ENCODE measurements at places on chromosomes 13 and 19.

GRCh38 chr19:6034512-6034911, 56.6 kb upstream of the RANBP3 start:
- DNase-seq: no peak

GRCh38 chr13:100825557-100825956, 151.0 kb upstream of the TMTC4 start:
- DNase-seq: no peak

GRCh38 chr13:59566561-59566960, 597.2 kb downstream of the DIAPH3 start:
- no peak for DNase-seq

DNA sequence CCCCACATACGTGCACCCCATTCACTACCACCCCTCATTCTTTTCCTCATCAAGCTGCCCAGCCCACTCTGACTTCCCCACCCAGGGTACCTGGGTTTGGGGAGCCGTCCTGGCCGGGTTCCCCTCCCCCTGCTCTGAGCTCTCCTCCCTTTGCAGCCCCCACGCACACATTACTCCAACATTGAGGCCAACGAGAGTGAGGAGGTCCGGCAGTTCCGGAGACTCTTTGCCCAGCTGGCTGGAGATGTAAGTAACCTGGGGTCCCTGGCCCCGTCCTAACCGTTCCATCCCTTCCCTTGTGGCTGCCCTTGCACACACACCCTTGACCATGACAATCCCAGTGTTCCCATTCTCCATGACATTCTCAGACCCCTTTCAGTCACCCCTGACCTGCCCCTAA, 2.6 kb downstream of the CAPNS1 start:
- DNase-seq: no peak

- no peak for DNase-seq
Measured at GRCh38 chr19:5339198-5339949, 1.2 kb downstream of the PTPRS start.

DNA sequence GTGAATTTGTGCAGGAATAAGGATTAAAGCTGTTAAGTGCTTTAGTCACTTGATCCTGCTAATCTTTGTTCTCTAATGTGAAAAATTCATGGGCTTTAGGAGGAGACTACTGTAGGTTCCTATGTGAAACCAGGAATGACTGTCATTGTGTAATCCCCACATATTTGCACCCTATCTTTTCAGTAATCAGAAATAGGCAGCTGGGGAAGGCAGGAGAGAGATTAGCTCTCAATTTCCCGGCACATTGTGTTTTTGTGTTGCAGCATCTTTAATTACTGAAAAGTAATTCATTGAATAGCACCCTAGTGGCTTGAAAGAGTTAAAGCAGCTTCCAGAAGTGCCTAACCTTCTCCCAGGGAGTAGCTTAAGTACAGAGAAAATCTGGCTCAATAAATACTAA, 282.9 kb downstream of the OLFM4 start:
- no peak for DNase-seq

DNA sequence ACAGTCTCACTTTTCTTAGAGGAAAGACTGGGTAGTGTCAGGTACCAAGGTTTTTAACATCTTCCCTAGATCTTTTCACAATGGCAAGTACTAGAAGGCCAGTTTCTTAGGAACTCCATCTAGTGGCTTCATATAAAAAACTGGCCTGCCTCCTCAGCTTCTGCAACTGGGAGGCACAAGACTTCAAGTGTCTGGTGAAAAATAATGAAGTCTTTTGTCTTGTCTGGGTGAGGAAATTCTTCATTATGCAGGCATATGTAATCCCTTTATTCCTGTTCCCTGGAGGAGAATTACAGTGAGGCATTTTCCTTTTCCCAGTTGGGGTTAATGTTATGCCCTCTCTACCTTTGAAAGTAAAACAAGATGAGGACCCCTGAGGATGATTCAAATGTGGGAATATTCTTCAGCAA, 300.5 kb downstream of the NALCN start:
- DNase-seq: peak; percentile 70

GRCh38 chr13:39688699-39689405, 33.4 kb downstream of the COG6 start:
- DNase-seq: no peak

- no peak for DNase-seq
Measured at GRCh38 chr13:99320693-99321481, 13.7 kb upstream of the GPR183 start.
